ENCODE measurements at places on chromosomes 6 and 20.

DNA sequence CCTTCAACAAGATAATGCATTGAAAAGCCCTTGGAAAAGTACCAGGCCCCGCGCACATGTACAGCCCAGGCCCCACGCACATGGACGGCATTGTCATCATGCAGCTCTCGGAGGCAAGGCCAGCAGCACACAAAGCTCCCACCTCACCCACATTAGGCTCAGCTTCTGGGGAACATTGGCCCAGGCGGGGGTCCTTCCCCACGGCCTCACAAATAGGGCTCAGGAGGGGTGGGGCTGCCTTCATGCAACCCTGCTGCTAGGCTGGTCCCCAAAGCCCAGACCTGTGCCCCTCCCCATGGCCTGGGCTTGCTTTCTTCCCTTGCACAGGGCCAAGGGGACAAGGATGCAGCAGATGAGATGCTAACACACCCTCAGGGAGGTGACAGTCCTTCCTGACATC is 26.7 kb downstream of the NPEPL1 start:
- DNase-seq: no peak

DNA sequence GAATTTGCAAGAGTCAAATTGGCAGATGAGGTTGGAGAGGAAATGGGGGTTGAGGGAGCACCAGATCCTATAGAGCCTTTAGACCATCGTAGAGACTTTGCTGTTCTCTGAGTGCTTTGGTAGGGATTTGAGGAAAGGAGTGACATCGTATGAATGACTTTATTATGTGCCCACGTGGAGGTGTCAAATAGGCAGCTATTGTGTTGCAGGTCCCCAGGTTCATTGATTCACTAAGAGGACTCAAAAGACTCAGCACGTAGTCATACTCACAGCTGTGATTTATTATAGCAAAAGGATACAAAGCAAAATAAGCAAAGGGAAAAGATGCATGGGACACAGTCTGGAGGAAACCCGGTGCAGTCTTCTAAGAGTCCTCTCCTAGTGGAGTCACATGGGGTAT is 2.2 kb downstream of the MTRES1 start:
- DNase-seq: no peak

DNA sequence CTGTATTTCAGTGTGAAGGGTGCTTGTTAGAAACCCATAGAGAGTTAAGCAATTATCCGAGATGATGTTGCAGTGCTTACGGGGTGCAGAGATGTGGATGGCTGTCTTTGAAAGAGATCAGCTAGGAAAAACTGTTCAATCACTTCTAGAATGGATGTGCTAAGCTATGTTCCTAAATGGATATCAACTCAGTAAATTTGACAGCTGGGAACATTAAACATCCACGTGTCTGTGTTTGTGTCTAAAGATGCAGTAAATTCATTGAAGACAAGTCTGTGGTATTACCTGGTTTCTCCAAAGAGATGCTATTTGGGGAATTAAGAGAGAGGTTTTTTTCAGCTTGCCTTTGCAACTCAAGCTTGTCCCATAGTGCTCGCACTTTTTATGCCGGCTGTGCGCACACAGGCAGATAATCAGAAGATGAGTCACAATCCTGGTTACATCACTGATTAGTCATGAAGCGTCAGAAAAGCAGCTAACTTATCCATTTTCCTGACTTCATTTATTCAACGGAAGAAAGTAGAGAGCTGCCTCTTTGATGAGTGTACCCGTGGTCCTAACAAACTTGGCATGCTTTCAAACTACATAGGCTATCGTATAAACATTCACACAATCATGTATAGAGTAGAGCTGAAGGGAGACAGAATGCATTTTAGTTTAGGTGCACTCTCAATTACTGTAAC is 691.7 kb upstream of the SLC35B3 start:
- DNase-seq: no peak

DNA sequence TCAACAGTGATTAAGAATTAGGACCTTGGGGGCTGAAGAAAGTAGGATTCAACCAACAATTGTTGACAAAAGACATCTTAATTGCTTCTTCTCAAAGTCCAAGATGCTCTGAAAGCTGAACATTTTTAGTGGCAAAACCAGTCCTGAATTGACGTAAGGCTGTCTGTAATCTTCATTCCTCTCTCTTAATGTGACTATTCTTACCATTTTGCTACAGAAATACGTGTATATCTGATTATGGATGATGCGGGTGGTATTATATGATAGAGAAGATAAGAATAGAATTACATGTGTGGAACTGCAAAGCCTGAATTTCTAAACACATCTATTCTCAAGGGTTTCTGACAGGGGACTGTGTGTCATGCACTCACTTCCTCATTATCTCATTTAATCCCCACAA is 130.3 kb upstream of the SASH1 start:
- no peak for DNase-seq

DNA sequence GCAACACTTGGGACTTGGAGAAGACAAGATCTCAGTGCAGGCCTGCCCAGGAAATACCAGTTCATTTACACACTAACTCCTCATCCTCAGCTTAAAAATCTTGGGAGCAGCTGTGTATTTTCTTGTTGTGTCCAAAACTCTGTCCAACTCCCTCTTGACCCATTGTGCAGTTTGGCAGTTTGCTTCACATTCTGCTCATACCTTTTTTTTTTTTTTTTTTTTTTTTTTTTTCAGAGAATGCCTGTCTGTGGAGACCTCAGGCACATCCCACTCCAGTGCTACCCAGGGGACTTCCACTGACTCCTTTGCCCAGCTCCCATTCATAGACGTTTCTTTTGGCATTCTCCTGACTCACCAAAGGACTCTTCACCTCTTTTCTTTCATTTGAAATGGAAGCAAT is 265.8 kb upstream of the TCF21 start:
- no peak for DNase-seq

Measured in GM12878 (cell line).